ENCODE measurements at places on chromosomes 2 and 18. TPM values are rescaled to one million over a fixed set of nuclear protein-coding genes. Genes with fewer than 3 reads are reported as not detected.

The DNAJC5G gene
- not detected for total RNA-seq

The ACTR1B gene
- total RNA-seq: 40.7 TPM

The CXCR1 gene
- total RNA-seq: 0.31 TPM

The TSGA10 gene
- total RNA-seq: 25.4 TPM

The FLACC1 gene
- total RNA-seq: 2.5 TPM

The IKZF2 gene
- total RNA-seq: 19.7 TPM

The ZNF516 gene
- total RNA-seq: 21.9 TPM

The MAB21L4 gene
- not detected for total RNA-seq

The VIL1 gene
- not detected for total RNA-seq

The CAVIN2 gene
- total RNA-seq: 2.2 TPM

The CD226 gene
- 1.3 TPM for total RNA-seq

The TUBB8B gene
- not detected for total RNA-seq

The POTEF gene
- not detected for total RNA-seq

The ADRA2B gene
- total RNA-seq: not detected

The MALT1 gene
- 50.1 TPM for total RNA-seq

The GRHL1 gene
- total RNA-seq: 5.9 TPM

The PKDCC gene
- total RNA-seq: 30.0 TPM

The NYAP2 gene
- total RNA-seq: 21.9 TPM
